Stimulated activated CD8-positive, alpha-beta memory T cell treated with anti-CD3 and anti-CD28 coated beads, Interleukin-7, amount 100 ng/mL, for 1 hour (primary cell): ENCODE measurements at places on chromosomes 3 and 15.

- DNase-seq: no peak
Observed at GRCh38 chr3:5126586-5126985, 4.5 kb downstream of the ARL8B start.

GRCh38 chr3:72659596-72659995 lies 188.6 kb downstream of the SHQ1 start:
- DNase-seq: no peak

- DNase-seq: no peak
Observed at GRCh38 chr15:41799488-41799805, 25.2 kb downstream of the MAPKBP1 start.

DNA sequence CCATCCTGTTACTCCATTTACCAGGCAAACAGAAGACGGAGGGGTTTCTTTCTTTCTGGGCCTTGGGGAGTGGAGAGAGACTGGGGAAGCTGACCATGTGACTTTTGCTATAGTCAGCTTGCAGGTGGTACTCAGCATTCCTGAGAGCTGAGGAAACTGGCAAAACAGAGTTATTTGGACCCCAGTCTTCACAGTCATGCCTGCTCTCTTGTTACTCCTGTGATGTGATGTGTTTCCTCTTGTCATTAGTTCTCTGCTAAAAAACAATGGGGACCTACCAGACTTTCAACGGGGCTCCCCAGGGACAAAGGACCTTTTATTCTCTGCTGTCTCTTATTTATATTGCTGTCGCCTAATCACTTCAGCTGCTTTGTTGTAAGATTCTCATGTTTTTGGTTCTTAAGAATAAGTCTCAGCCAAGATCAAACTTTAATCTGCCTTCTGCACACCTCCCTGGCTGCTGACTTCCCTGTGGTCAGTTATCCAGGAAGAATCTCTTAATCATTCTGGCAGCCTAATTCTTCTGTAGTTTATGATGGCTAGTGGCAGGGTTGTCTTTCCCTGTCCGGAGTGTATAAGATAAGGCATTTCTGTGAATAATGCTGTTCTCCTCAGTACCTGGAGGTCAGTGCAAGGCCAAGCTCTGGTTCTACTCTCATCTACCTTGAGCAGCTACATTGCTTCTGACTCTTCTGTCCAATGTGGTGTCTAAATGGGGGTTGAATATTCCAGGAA lies 8.8 kb downstream of the STARD9 start:
- DNase-seq: no peak

- DNase-seq: no peak
Observed at GRCh38 chr3:183252973-183253527, at the start of gene B3GNT5. Gene B3GNT5 (plus strand): TSS chr3:183253253. CDS start chr3:183269799, 16,546 bp downstream.

DNA sequence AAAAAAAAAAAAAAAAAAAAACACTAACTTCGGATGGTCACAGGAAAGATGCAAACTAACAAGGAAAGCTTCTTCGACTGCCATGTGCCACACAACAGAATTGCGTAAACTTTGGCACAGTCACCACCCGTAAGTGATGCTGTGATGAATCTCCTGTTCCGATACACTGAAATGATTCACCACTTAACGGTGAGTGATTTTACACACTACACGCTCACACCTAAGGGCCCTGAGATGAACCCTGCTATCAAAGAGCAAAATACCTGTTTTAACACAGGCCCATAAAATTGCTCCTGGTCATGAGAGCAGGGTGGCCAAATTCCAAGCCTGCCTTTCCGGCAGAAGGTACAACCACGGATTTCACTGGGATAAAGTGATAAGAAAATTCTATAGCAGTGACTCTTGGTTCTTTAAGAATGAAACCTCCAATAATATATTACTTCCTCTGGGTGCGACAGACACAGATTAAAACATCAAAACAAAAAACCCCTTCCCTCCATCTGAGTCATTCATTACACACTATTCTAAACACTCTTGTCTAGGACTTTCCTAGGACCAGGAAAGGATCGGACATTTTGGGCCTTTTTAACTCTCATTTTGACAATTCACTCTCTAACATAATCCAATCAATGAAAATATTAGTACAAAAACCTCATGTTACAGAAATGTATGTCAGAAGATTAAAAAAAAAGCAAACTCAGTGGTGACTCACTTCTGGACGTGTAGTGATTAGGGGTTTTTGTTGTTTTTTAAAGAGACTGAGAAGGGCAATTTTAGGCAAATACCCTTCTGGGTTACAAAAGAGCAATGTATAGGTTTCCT lies 28.3 kb downstream of the LRIG1 start:
- no peak for DNase-seq

DNA sequence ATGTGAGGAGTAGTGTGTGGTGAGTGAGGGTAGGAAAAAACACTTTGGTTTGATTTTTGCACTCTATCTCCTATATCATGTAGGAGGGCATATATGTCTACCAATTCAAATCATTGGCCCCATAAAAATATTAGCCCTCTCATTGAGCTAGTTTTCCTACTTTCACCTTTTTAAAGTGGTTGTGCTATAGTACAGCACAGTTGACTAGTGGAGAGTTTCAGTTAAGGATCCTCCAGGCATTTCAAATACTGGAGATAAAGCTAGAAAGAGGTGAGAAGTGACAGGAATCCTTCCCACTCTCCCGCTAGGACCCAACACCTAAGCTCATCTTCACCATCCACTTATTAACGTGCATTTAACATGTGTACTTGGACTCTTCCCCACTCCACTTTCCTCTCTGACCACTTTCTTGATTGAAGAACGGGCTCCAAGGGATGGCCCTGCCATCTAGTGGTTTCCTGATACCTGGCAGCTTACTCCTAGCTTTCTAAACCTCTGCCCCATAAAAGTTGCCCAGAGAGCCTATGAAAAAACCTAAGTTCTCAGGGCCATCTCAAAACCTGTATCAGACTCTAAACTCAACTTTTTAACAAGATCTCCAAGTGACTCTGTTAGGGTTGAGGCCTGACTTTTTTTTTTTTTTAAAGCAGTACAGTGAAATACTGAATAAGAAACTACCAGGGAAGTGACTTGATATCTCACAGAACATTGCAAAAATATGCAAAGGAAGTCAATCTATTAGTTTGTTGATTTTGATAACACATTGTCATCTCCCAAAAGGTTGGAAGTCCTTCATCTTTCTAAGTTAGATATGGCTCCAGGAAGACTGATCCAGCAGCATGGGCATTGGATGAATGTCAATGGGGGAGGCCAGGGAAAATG lies 17.9 kb downstream of the IL12A start:
- no peak for DNase-seq

- DNase-seq: no peak
Observed at GRCh38 chr3:12875857-12876836, 34.8 kb upstream of the RPL32 start.

DNA sequence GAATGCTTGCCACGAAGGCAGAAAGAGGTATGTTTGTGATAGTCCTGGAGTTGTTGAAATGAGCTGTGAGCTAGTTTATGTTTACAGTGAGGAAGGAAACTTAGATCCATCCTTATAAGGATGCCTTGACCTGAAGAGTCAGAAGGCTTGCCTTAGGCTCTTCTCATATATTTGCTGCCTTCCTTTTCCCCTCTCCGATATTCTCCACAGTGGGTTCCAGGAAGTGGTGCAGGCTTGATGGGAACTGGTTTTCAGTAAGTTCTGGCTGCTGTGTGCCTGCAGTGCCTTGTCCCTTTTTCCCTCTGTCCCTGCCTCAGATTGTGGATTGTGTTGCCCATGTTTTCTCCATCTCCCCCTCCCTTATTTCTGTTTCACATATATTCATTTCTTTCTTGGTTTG lies 287.3 kb upstream of the UBE2E1 start:
- no peak for DNase-seq

- no peak for DNase-seq
Observed at GRCh38 chr15:81133782-81134461, at the start of gene CFAP161. Gene CFAP161 (plus strand): TSS chr15:81134270. CDS start chr15:81134330, 60 bp downstream.

- peak; percentile 22 for DNase-seq
Observed at GRCh38 chr15:56491110-56491722, 26.3 kb upstream of the MNS1 start.

DNA sequence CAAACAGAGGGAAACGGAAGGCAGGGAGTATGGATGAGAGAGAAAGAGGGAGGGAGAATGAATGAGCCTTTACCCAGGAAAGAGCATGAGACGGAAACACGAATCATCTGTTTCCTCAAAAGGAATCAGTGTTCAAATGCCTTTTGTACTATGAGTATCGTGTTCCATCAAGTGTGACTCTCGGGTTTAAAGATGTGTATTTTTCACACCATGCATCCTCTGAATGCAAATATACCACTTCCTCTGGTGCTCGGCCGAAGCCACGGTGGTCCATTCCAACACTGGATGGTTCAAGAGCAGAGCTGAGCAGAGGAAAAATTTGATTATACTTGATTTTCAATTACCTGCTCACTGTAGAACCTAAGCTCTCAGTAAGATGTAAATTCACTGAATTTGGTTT lies 505.1 kb downstream of the MECOM start:
- DNase-seq: no peak

- DNase-seq: no peak
Observed at GRCh38 chr3:2950159-2950558, 160.0 kb downstream of the IL5RA start.

GRCh38 chr3:13878281-13879101 lies 1.4 kb downstream of the WNT7A start:
- DNase-seq: no peak

DNA sequence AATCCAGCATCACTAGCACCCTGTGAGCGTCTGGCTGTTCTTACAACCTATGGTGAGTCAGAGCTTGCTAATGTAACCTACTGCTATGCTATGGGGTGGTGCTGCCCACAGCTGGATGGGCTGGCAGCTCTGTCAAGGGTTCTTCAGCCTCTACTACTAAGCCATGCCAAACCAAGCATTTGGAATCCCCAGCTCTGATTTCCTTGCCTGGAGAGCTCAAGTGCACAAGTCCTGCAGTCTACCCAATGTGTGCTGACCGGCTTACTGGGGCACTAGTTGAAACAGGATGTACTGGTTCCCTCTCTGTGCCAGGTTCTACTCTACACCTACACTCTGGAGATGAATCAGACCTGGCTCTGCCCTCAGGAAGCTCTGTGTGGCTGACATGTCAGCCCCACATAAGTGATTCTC lies 4.2 kb downstream of the TEX264 start:
- DNase-seq: no peak

- no peak for DNase-seq
Observed at GRCh38 chr3:119161240-119161639, 12.2 kb upstream of the UPK1B start.

DNA sequence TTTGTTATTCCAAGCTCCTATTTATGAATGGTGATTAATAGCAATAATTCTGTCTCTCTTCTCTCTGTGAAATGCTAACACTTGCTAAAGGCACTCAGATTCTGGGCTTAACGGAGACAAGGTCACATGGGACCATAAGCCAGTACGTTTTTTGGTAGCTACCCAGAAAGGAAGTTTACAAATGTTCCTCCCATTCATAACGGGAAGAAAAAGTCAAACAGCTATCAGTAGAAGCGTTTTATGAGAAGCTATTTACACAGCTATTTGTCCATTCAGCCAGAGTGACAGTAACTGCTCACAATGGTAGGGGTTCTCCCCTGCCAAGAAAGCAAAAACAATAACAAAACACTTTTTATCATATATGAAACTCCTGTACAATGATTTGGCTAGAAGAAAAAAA lies 51.5 kb downstream of the ZMAT3 start:
- DNase-seq: no peak

GRCh38 chr3:168497741-168498140 lies 402.0 kb upstream of the GOLIM4 start:
- DNase-seq: no peak

DNA sequence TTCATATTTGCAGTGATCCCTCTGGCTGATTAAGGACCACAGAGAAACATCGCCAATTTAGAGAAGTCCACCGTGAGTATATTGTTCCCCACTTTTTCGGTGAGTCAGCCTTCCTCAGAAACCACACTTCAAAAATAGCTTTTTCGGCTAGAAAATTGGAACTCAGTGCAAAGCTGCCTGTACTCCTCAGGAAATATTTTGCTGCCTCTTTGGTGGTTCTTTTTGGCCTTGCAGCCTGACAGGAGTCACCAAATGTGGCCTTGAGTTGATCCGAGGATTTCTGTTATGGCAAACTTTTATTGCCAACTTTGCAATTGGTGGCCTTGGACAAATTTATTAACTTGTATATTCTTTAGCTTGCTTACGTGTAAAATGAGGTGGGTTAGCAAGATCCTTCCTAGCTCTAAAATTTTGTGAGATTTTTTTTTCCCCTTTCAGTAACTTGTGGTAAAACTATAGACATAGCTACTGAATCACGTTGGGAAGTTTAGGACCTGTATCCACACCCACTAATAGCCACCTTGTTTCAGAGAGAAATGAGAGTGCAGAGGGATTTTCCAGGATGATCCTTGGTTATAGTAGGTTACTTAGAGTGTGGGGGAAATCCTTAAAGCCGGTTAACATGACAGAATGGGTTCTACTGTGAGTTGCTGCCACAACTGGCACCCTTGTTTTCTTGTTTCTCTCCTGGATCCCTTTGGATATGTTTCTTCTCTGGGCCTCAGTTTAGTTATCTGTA lies 9.9 kb downstream of the ARL6IP5 start:
- no peak for DNase-seq

- DNase-seq: no peak
Observed at GRCh38 chr3:42872718-42873117, 3.0 kb downstream of the CYP8B1 start.

- DNase-seq: no peak
Observed at GRCh38 chr3:42118762-42119361, 27.7 kb downstream of the TRAK1 start.

DNA sequence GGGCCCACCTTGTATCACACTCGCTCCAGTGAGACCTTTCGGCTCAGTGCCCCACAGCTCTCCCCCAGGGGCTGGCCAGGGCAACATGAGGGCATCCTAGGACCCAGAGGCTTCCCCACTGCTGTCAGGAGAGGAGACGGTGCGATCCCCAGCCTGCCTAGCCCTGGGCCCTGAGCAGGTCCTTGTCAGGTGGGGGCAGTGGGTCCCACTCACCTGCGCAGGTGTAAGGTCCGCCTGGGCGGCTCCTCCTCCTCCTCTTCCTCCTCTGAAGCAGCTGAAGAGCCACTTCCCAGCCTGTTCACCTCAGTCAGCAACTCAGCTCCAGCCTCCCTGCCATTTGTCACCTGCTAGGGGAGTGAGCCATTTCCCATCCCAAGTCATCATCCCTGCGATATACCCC lies 9.6 kb downstream of the KIF7 start:
- no peak for DNase-seq

DNA sequence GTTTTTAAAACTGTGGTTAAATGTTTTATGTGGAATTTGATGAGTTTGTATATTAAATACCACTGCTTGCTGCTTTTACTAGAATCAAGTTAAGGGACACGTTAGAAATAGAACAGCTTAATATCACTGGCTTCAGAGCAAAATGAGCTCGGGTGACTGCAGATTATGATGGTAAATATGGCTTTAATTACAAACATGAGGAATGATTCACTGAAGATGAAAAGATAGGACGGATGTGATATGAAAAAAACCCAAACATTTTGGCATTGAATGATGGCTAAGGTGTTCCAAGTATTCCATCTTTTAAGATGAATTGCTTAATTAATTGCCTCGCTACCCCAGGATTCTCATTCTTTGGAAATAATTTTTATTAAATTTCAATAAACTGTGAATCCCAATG lies 33.7 kb downstream of the SLC24A1 start:
- no peak for DNase-seq

GRCh38 chr15:81275711-81276392 lies 48.1 kb downstream of the STARD5 start:
- DNase-seq: no peak
